ENCODE measurements at places on chromosomes 2 and 18.

DNA sequence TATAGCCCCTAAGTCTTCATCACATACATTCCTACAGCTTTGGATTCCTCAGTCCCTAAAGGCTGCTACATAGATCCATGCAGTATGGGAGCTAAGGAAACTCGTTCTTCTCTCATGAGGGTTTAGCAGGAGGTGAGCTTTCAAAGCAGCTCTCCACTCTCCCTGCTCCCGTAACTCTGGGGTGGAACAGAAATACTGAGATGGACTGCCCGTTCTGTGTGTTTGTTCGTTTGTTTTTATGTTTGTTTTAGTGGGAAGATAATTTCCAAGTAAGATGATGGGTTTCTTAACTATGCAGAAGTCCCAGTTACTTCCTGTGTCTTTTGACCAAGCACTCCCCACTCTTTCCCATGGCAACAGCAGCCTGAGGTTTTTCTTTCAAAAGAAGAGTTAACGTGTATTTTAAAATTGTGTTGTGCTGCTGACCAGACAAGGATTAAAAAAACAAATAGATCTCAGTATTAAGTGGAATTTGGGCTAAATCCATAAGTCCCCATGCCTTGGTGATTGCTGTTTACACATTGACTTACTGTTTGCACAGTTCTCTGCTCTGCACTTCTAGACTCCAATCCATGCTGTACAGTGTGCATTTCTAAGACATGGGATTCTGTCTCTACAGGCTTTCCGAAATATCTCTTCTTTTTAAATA lies 156.4 kb upstream of the SH3BP4 start:
- no peak for DNase-seq

GRCh38 chr2:134335601-134336000 lies 81.7 kb downstream of the MGAT5 start:
- no peak for DNase-seq

- DNase-seq: no peak
Measured at GRCh38 chr2:233453916-233454315, 99.6 kb downstream of the DGKD start.

DNA sequence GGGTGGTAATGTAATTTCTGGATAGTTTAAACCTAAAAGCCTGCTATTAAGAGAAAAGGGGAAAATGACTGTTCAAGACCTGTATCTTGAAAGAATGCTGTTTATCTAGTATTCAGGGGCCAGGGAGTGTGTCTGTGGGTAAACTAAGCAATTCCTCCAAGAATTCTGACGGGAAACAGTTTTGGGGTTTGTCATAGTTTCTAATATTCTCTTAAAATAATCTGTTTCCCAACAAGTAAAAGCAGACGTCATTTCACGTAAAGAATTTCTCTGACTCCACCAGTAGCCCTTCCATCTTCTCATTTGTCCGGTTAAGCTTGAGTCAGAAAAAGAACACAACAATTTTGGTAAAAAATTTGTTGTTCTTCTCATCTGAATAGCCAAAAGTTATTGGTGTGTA lies 232.1 kb upstream of the EPAS1 start:
- DNase-seq: no peak

DNA sequence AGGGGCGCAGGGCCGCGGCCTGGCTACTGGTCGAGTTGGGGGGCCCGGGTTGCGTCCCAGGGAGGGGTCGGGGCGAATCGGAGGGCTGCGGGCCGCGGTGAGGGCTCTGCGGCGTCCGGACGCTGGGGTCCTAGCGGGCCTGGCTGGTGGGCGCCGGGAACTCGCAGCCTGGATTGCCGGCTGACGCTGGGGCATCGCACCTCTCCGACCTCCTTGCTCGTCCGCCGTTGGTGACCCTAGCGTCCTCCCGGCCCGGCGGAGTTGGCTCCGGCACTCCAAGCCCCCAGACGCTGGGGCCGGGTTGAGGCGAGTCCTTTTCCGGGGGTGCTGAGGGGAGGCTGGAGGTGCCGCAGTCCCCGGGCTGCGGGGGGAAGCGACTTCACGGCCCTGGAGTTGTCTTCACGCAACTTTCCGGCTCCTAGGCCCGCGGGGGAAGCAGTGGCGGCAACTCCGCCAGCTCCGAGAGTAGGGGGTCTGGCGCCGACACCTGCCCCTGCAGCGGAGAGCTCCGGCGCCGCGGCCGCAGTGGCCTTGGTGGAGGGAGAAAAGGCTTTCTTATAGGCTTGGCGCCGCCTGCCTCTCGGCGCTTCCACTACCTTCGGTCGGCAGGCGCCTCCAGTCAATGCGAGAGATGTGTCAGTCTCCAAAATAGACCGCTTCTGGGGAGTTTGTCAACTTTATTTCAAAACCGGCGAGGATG lies 70.3 kb downstream of the HAUS1 start:
- peak; percentile 59 for DNase-seq

DNA sequence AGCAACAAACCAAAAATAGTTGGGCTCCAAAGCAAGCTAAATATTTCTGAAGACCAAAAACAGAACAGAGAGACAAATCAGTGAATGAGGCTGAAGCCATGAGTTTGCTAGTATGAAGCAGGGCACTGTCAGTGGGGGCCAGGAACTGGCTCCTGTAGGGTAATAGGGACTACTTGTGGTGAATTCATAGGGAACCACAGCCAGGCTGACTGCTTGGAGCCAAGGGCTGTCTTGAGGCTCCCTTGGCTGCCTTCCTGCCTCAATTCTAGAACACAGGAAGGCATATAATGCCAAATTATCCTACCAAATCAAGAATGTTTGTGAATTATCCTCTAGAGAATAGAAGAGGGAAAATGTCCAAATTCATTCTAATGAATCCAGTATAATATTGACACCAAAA lies 406.0 kb downstream of the CCDC85A start:
- no peak for DNase-seq

- peak; percentile 3 for DNase-seq
Measured at GRCh38 chr2:57821088-57821487, 225.5 kb upstream of the VRK2 start.

DNA sequence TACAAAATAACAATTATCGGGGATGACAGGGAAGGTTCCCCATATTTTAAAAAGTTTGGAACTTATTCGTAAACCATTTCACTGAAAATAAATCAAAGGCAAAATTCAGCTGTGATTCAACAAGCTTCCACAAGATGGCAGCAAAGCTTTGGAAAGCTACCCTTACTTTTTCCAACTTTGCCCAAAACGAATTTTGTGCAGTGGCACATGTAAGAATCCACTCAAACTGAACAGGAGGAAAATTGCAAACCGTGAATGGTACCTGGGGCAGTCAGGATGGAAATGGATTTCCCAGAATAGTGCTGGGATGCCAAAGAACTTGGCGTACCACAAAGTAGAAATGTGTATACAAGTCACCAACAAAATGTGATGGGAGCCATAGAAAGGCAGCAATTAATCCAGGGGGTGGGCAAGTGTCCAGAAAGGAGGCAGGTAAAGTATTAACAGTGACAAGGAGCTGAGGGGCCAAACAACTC lies 10.7 kb downstream of the RPL31 start:
- peak; percentile 75 for DNase-seq

DNA sequence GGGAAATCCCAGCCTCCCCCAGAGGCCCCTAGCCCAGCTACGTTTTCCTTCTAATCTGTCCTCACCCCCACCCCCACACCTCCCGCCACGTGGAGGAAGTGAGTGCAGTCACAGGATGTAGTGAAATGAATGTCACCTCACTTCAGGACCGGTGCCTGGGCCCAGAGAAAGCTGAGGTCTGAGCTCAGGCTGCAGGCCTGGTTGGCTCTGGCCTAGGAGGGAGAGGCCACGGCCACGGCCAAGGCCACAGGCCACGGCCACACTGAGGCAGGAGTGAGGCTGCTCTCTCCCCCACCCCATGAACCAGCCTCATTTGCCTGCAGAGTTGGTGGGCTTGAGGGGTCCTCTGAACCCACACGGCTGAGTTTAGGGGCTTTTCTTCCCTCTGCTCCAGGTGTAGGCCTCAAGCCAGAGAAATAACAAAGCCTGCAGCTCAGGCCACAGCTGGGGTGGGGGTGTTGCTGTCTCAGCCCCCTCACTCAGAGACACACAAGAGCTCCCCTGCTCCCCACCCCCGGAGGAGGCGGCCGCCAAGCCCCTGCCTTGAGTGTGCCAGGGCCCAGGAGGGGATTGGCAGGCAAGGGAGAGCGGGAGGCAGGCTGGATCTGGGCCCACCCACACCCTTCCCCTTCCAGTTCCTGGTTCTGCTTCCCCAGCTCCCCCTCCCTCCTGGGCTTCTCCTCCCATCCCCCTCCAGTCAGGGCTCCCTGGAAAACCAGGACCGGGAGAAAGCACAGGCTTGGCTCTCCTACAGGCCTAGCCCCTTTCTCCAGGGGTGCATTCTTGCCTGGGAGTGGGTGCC lies 27.0 kb downstream of the DNMT3A start:
- peak; percentile 41 for DNase-seq

- no peak for DNase-seq
Measured at GRCh38 chr2:64035072-64035942, 16.1 kb upstream of the VPS54 start.

DNA sequence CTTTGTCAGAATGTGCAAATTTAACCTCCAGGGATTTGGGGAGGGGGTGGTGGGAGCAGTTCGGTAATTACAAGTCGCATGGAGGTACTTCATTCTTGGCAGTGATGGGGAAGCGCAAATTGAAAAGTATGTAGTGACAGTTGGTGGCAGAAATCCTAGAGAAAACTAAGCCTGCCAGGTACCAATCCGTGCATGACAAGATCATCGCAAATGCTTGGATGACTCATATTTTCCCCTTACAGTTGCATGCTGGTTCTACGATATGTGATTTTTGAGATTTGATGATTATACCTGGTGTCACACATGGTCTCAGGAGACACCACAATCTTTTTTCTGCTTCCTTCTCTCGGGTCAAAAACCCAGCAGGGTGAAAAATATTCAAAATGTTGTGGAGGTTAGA lies 479.7 kb upstream of the ID2 start:
- no peak for DNase-seq

GRCh38 chr2:64875368-64875767 lies 113.8 kb upstream of the SLC1A4 start:
- no peak for DNase-seq

DNA sequence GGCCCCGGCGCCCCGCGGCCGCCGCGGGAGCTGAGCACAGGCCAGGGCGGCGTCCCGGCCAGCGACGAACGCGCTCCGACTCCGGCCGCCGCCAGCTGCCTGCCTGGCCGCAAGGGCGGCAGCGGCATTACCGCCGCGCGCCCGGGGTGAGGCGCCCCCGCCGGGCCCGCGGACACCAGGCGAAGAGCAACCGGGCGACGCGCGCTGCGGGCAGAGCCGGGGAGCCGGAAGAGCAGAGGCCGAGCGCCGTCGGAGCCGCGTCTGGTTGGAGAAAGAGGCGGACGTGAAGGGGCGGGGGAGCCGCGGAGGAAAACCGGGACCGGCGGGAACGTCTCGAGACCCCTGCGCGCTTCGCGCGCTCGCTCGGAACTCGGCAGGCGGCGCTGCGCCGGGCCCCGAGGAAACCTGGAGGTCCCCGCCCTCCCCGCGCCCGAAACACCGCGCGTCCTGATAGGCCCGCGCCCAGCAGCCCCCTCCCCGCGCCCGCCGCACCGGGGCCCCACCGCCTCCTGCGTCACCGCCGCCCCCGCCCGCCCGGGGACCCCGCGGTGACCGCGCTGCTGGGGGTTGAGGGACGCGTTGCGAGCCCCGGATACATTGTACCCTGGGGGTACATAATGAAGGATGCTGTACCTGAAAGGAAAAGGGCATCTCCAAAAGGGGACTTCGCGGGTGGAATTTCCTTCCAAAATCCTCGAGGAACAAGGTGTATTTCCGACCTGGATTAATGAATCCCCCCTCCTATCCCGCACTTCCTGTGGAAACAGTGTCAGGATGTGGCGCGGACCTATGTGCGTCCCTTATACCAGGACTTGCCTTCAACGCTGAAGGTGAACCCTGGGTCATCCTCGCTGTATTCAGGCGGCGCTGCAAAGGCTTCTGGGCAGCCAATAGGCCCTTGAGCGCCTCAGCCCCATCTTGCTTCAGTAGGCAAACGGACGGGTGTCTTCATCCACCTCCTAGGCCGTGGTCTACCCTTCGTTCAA lies 1.0 kb upstream of the B4GALT6 start:
- DNase-seq: peak; percentile 88

GRCh38 chr18:23281626-23282436 lies 146.5 kb downstream of the CABLES1 start:
- DNase-seq: no peak

DNA sequence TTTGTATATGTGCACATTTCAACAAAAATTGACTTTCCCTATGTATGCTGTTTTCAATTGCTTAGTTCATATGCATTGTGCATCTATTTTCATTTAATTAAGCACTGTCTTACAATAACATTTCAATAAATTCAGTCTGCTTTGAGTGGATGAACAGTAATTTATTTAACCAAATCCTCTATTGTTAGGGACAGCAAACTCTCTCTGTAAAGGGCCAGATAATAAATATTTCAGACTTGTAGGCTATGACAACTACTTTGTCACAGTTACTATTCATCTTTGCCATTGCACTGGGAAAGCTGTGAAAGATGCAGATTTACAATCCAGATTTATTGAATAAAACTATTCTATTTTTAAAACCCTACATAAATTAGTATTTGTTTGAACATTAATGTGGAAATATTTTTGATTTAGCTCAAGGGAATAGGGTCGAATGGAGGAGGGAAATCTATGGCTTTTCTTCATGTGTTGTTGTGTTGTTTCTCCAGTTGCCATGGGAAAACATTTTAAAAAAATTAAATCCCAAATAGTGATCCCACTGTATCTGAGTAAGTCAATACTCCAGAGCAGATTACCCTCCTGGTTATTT lies 14.2 kb upstream of the RAB27B start:
- DNase-seq: no peak

DNA sequence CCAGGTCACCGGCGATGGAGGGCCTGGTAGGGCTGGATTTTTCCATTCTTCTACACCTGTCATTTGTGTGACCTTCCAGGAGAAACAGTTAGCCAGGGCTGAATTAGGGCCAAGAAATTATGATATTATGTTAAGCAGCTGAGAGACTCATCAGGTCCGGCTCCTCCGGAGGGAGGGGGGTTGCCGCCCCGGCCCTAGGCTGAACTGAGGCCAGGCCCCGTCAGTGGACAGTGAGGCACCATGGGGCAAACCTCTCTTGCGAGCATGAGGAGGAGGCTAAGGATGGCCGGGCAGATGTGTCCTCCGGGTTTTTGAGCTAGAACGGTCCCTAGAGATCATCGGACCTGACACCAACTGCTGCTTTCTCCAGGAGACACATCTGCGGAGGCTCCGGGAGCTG lies 150.1 kb downstream of the SOX11 start:
- no peak for DNase-seq
